A549 treated with Mapracorat at 1 μM for 4 hours (cell line): ENCODE measurements at places on chromosomes 13 and 19. TPM values are rescaled to one million over a fixed set of nuclear protein-coding genes. Genes with fewer than 3 reads are reported as not detected.

Gene CD209
- total RNA-seq, result not detected in 5 replicates

Gene CALR3
- 0.28 TPM in 1 of 5 replicates, not detected in the others for total RNA-seq

Gene DIAPH3
- total RNA-seq, result 6.5 to 8.8 TPM (median 8.1 TPM) in 5 replicates

Gene OR10H4
- not detected in 5 replicates for total RNA-seq

Gene SYT3
- total RNA-seq, result 0.33 to 1.0 TPM (median 0.50 TPM) in 5 replicates

Gene SH2D3A
- total RNA-seq, result 15.2 to 18.9 TPM (median 17.1 TPM) in 5 replicates

Gene ZNF229
- total RNA-seq, result 2.6 to 3.1 TPM (median 2.9 TPM) in 5 replicates

Gene CCDC8
- not detected in 5 replicates for total RNA-seq

Gene OXGR1
- total RNA-seq, result not detected in 5 replicates

Gene BCAM
- 63.9 to 86.4 TPM (median 82.4 TPM) in 5 replicates for total RNA-seq

Gene MEF2B
- total RNA-seq, result 0.18 to 1.4 TPM (median 0.52 TPM) in 5 replicates

Gene ZNF563
- not detected in 5 replicates for total RNA-seq

Gene PTPRH
- total RNA-seq, result 3.5 to 6.0 TPM (median 5.0 TPM) in 5 replicates

Gene LRG1
- total RNA-seq, result 0.05 to 0.23 TPM (median 0.12 TPM) in 4 of 5 replicates, not detected in the other

Gene ZNF529
- 2.1 to 3.2 TPM (median 2.5 TPM) in 5 replicates for total RNA-seq

Gene APBA3
- total RNA-seq, result 7.2 to 13.1 TPM (median 10.9 TPM) in 5 replicates

Gene HS6ST3
- not detected in 5 replicates for total RNA-seq

Gene KL
- total RNA-seq, result 0.02 to 0.05 TPM (median 0.05 TPM) in 3 of 5 replicates, not detected in the others

Gene NAPSA
- total RNA-seq, result 0.55 to 1.6 TPM (median 1.1 TPM) in 5 replicates

Gene KATNAL1
- total RNA-seq, result 3.7 to 7.8 TPM (median 5.9 TPM) in 5 replicates

Gene WDR88
- total RNA-seq, result 0.31 TPM in 1 of 5 replicates, not detected in the others

Gene PCSK4
- total RNA-seq, result 0.52 to 1.2 TPM (median 1.0 TPM) in 5 replicates

Gene ITGBL1
- total RNA-seq, result 1.0 to 1.8 TPM (median 1.5 TPM) in 5 replicates

Gene KCNN4
- total RNA-seq, result 41.5 to 61.0 TPM (median 58.5 TPM) in 5 replicates

Gene KCNC3
- total RNA-seq, result 1.1 to 1.6 TPM (median 1.4 TPM) in 5 replicates

Gene SYCN
- total RNA-seq, result not detected in 5 replicates

Gene ZNF556
- 0.12 TPM in 1 of 5 replicates, not detected in the others for total RNA-seq

Gene CYP4F12
- 1.7 to 2.1 TPM (median 2.0 TPM) in 5 replicates for total RNA-seq

Gene ZNF571
- total RNA-seq, result 0.61 to 1.6 TPM (median 0.84 TPM) in 5 replicates

Gene SLC6A16
- total RNA-seq, result 0.64 to 1.7 TPM (median 1.4 TPM) in 5 replicates

Gene KLK10
- 0.13 to 0.58 TPM (median 0.29 TPM) in 5 replicates for total RNA-seq

Gene CEACAM20
- total RNA-seq, result not detected in 5 replicates

Gene CHMP2A
- 191 to 219 TPM (median 202 TPM) in 5 replicates for total RNA-seq

Gene ZNF667
- total RNA-seq, result not detected in 5 replicates

Gene PSPN
- total RNA-seq, result 0.49 to 1.4 TPM (median 0.70 TPM) in 5 replicates

Gene MICOS13
- 46.9 to 73.1 TPM (median 68.7 TPM) in 5 replicates for total RNA-seq

Gene CGB1
- not detected in 5 replicates for total RNA-seq

Gene LILRB5
- total RNA-seq, result not detected in 5 replicates

Gene ONECUT3
- not detected in 5 replicates for total RNA-seq

Gene KLF5
- total RNA-seq, result 32.0 to 49.3 TPM (median 45.2 TPM) in 5 replicates

Gene MYH14
- 4.5 to 7.3 TPM (median 6.8 TPM) in 5 replicates for total RNA-seq

Gene PRR12
- 25.0 to 35.5 TPM (median 34.0 TPM) in 5 replicates for total RNA-seq

Gene ZNF525
- total RNA-seq, result 0.30 to 0.70 TPM (median 0.49 TPM) in 5 replicates

Gene FGF22
- 0.28 to 0.77 TPM (median 0.72 TPM) in 5 replicates for total RNA-seq

Gene CYP4F2
- 0.07 to 0.19 TPM (median 0.15 TPM) in 3 of 5 replicates, not detected in the others for total RNA-seq

Gene KLK13
- total RNA-seq, result 0.15 TPM in 1 of 5 replicates, not detected in the others

Gene HIPK4
- 0.17 to 0.38 TPM (median 0.26 TPM) in 5 replicates for total RNA-seq
